ENCODE measurements at places on chromosomes 2 and 18.

DNA sequence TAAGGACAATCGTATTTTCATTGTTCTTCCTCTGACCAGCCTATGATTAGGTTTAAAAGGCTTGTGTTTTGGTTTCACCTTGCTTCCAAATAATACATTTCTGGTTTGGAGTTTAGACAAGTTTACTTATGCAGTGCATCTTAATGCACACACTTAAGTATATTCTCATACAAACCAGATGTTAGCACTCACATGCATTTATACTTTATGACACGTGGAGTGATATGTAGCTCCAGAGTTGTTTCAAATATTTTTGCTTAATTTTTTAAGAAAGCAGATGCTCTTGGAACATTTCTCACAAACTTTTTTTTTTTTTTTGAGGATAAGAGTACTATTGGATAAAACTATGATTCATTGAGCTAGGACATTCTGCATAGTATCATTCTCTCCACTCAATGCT, 109.9 kb downstream of the PDE1A start:
- DNase-seq, result no peak

GRCh38 chr2:86036669-86037138, 69.0 kb downstream of the POLR1A start:
- DNase-seq, result no peak

DNA sequence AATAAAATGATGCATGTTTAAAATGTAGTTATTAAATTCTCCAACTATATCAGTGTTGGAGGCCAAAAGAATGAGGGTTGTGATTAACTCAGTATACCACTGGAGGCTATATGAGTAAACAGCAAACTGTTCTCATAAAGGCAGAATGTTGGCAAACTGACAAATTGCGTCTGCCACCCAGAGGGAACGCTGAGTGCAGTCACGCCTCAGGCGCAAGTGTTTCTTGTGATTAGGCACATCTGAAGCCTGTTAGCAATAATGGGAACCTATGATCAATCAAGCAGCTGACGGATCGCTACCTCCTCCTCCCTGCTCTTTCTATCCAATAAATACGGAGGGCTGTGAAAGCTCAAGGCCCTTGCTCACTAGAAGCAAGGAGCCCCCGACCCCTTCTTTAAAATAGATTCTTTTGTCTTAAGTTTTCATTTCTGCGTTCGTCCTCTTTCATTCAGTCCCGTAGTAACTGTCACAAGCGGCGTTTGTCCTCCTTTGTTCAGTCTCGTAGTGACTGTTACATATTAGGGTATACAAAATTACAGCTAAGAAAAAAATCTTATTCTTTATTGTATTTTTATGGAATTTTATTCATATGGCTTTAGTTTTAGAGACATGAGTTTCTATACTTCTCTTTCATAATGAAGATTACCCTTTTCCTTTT, 16.3 kb upstream of the RMND5A start:
- no peak for DNase-seq

DNA sequence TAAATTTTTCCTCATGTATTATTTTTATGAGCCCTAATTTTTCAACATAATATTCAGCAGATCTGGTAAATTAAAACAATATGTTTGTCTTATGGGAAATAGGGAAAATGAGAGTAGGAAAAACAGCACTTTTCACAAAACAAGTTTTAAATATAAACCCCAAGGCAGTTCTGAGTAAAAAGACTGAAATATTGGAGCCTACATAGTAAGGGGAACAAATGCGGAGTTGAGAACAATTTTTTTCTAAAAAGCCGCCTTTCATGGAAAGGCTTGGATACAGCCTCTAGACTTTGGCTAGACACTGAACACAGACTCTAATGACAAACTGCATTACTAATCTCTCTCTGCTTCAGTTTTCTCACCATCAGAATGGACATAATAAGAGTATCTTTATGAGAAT, 174.1 kb downstream of the NOL4 start:
- DNase-seq, result no peak

GRCh38 chr18:770583-770961, 41.5 kb downstream of the YES1 start:
- DNase-seq, result no peak

DNA sequence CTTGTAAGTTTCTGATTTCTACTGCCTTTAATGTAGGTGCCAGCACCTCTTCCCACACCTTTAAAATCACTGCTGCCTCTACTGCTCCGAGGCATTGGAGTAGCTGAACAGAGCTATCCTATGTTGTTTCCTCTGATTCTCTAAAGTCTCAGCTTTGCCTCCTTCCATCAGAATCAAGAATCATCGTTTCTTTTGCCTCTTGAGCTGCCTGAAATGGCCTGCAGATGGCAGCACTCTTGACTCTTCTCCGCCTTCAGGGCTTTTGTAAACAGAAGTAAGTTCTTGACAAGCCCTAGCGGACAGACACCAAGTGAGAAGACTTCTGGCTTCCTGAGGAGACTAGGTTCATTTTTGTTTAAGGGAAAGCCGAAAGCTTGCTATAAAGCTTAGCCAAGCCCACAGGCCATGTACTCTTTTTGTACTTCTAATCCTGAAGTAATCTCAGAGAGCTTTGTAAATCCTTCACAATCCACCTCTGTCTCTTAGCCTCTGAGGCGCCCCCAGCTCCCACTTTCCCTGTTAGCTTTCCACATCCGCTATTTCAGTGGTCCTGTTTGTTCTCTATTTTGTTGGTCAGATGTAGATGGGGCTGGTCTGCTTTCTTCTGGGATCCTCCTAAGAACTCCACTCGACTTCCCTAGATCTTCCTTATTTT, 48.4 kb downstream of the GTF3C3 start:
- DNase-seq, result peak; percentile 34

- no peak for DNase-seq
Measured at GRCh38 chr2:150041722-150042425, 445.6 kb downstream of the RND3 start.

GRCh38 chr2:190635781-190636180, 13.1 kb upstream of the NAB1 start:
- DNase-seq, result no peak
